Osteocyte (in vitro differentiated cells): ENCODE measurements at places on chromosomes 6 and 20. TPM values are rescaled to one million over a fixed set of nuclear protein-coding genes. Genes with fewer than 3 reads are reported as not detected.

DNA sequence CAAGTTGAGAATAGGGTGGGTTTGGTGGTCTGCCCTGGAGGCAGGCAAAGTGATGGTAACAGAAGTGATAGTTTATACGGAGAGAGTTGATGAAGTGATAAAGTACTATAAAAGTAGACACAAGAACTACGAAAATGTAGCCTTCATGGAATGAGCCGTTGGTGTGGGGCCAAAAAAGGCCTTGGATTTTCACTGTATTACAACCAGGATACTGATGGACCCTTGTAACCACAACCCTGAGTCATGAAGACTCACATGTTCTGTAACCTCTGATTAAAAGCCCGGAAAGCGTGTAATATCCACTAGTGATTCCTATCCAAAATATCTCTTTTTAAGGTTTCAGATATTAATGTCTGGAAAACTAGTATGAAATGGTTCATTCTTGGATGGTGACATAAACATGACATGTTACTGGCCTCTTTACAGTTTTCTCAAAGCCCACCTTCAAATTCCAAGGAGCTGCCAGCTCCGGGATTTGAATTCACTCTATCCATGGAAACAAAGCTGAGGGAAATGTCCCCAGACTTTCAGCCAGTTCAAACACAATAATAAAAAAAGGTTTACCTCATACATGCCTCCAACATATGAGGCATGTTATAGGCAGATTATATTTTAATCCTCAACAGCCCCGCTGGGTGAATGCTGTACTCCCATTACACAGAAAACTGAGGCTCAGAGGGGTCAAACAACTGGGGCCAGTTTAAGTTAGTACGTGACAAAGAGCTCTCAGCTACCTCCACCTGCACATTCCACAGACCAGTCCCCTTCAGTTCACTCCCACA is 55.4 kb downstream of the MRPL14 start:
- no peaks in the 10 kb centered on the region for H3K27me3 ChIP-seq
- no peak for DNase-seq
- peak overlapping the region; percentile 13 for H3K27ac ChIP-seq
- no peaks in the 10 kb centered on the region for H3K36me3 ChIP-seq
- H3K4me3 ChIP-seq: peak overlapping the region; percentile 24

GRCh38 chr20:8540466-8540865 is 408.4 kb downstream of the PLCB1 start:
- no peaks in the 10 kb centered on the region for H3K36me3 ChIP-seq
- no peak overlapping the region for H3K4me3 ChIP-seq
- peaks cover 16% of the 10 kb centered on the region for H3K4me1 ChIP-seq
- H3K27ac ChIP-seq: no peak overlapping the region
- no peak for DNase-seq

GRCh38 chr6:103504501-103505154 is 1355.1 kb downstream of the HACE1 start:
- H3K4me1 ChIP-seq: no peaks in the 10 kb centered on the region
- no peak overlapping the region for H3K4me3 ChIP-seq
- H3K27me3 ChIP-seq: peaks cover 3% of the 10 kb centered on the region
- DNase-seq: no peak

GRCh38 chr6:107495196-107495643 is 5.3 kb downstream of the SOBP start:
- no peak for DNase-seq
- peak overlapping the region; percentile 59 for H3K27ac ChIP-seq
- H3K4me1 ChIP-seq: peaks cover 15% of the 10 kb centered on the region
- no peaks in the 10 kb centered on the region for H3K27me3 ChIP-seq
- H3K4me3 ChIP-seq: peak overlapping the region; percentile 50

GRCh38 chr6:95328231-95328630 is 249.1 kb upstream of the MANEA start:
- H3K36me3 ChIP-seq: no peaks in the 10 kb centered on the region
- no peaks in the 10 kb centered on the region for H3K27me3 ChIP-seq
- DNase-seq: no peak
- no peaks in the 10 kb centered on the region for H3K4me1 ChIP-seq
- H3K27ac ChIP-seq: no peak overlapping the region

- no peaks in the 10 kb centered on the region for H3K36me3 ChIP-seq
- H3K27ac ChIP-seq: no peak overlapping the region
- H3K27me3 ChIP-seq: no peaks in the 10 kb centered on the region
- DNase-seq: no peak
- H3K4me1 ChIP-seq: peaks cover 16% of the 10 kb centered on the region
Observed at GRCh38 chr6:84625506-84625905, 138.9 kb downstream of the TBX18 start.

Gene HLA-DMB
- not detected in 2 replicates for total RNA-seq

Gene UNC5CL
- total RNA-seq: 0.51 and 0.76 TPM in 2 replicates

DNA sequence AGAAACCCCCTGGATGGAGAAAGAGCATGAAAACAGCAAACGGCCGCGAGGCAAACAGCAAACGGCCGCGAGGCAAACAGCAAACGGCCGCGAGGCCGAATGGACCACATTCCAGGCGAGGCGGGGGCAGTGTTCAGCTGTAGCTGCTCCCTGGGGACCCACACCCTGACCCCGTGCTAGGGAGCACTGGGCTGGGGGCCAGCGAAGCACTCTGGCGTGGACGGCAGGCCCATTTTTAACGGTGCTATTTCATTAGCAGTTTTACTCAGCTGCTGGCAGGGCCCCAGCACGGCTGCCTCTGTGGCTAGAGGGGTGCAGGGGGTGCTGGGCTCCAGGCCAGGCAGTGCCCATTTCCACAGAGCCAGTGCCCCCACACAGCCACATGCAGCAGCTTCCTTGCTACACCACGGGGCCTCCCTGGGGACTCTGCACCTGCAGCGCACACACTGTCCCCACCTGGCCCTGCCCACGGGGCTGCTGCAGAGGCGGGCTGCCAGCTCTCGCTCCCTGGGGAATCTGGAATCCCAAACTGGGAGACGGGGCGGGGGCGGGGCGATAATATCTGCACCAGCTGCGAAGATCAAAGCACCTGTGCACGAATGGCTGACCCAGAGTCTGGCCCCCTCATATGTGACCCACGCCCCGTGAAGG is 35.6 kb upstream of the SLCO4A1 start:
- H3K4me1 ChIP-seq: peaks cover 3% of the 10 kb centered on the region
- H3K36me3 ChIP-seq: no peaks in the 10 kb centered on the region
- DNase-seq: no peak
- H3K27ac ChIP-seq: no peak overlapping the region
- H3K27me3 ChIP-seq: peaks cover 28% of the 10 kb centered on the region

Gene C6orf136
- 13.5 and 17.2 TPM in 2 replicates for total RNA-seq

DNA sequence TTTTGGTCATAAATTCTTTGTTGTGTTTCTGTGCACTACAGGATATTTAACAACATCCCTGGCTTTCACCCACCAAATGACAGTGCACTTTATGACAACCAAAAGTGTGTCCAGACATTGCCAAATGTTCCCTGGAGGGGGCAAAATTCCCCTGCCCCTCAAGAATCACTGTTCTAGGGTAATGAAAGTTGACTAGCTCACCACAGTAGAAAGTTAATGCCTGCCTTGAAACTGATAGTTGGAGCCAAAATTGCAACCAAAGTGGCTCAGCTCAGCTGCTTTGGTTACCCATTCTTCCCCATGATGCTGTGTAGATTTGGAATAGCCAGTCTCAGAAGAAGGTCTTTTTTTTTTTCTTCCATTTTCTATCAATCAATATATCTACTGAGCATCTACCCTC is 150.6 kb downstream of the RALGAPA2 start:
- H3K4me1 ChIP-seq: no peaks in the 10 kb centered on the region
- H3K36me3 ChIP-seq: peaks cover 7% of the 10 kb centered on the region
- DNase-seq: no peak

GRCh38 chr6:149454346-149454848 is 30.4 kb downstream of the ZC3H12D start:
- no peaks in the 10 kb centered on the region for H3K27me3 ChIP-seq
- H3K27ac ChIP-seq: peak overlapping the region; percentile 41
- no peak for DNase-seq
- H3K4me3 ChIP-seq: no peak overlapping the region
- H3K36me3 ChIP-seq: no peaks in the 10 kb centered on the region

- H3K27me3 ChIP-seq: peaks cover 62% of the 10 kb centered on the region
- no peaks in the 10 kb centered on the region for H3K36me3 ChIP-seq
- no peak overlapping the region for H3K27ac ChIP-seq
- no peak overlapping the region for H3K4me3 ChIP-seq
- DNase-seq: peak; percentile 71
Observed at GRCh38 chr20:64247970-64248841, 7.3 kb upstream of the PCMTD2 start.

Gene OOEP
- total RNA-seq: not detected in 2 replicates

DNA sequence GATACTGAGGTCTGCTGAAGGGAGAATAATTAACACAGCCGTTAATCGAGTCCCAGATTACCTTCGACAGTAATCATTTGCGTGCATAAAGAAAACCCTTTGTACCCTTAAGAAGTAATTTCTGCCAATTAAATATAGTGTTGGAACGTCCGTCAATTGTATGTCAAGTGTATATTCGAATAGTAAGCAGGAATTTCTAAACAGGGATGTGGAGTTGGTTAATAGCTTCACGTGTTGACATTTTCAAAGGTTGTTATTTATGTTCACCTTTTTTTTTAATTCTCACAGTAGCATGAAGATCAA is 798 bp upstream of the SNAP91 start:
- H3K27ac ChIP-seq: no peak overlapping the region
- peaks cover 10% of the 10 kb centered on the region for H3K4me1 ChIP-seq

Gene RNF114
- 64.9 and 65.1 TPM in 2 replicates for total RNA-seq

- no peak overlapping the region for H3K27ac ChIP-seq
- no peak overlapping the region for H3K4me3 ChIP-seq
- H3K4me1 ChIP-seq: no peaks in the 10 kb centered on the region
- no peaks in the 10 kb centered on the region for H3K36me3 ChIP-seq
- H3K27me3 ChIP-seq: peaks cover 21% of the 10 kb centered on the region
Observed at GRCh38 chr20:33869283-33869682, 58.1 kb downstream of the CHMP4B start.

Gene METTL24
- total RNA-seq: not detected in 2 replicates

Gene HSPA12B
- not detected in 2 replicates for total RNA-seq

DNA sequence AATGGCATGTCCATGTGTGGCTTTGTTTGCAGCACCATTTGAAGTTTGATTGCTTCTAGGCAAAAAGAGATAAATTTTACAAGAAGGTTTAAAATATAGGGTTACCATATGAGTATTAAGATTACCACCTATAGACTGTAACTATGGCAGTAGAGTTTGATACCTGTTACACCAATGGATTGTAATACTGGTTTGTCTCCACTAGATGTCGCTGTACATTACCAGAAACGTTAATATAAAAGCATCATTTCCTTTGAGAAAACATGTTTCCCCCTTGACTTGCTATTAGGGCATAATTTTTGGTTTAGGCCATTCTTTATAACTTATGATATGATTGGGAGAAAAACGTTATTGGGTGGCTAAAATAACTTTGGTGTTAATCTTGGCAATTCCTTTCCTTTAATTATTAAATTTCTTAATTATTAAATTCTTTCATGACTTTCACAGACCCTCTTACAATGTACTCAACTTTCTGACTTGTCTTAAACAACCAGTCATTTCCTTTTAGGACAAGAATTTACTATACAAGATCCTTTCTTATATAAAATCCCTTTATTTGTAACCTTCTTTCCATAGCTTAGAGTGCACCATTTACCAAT is 42.8 kb downstream of the HLA-DPB1 start:
- H3K36me3 ChIP-seq: no peaks in the 10 kb centered on the region
- H3K4me1 ChIP-seq: peaks cover 8% of the 10 kb centered on the region
- H3K4me3 ChIP-seq: no peak overlapping the region
- H3K27ac ChIP-seq: no peak overlapping the region
- peaks cover 84% of the 10 kb centered on the region for H3K27me3 ChIP-seq
- no peak for DNase-seq

GRCh38 chr6:56036916-56037600 is 161.7 kb upstream of the BMP5 start:
- peaks cover 3% of the 10 kb centered on the region for H3K36me3 ChIP-seq
- H3K27me3 ChIP-seq: no peaks in the 10 kb centered on the region
- peaks cover 29% of the 10 kb centered on the region for H3K4me1 ChIP-seq
- no peak for DNase-seq
- H3K27ac ChIP-seq: no peak overlapping the region

DNA sequence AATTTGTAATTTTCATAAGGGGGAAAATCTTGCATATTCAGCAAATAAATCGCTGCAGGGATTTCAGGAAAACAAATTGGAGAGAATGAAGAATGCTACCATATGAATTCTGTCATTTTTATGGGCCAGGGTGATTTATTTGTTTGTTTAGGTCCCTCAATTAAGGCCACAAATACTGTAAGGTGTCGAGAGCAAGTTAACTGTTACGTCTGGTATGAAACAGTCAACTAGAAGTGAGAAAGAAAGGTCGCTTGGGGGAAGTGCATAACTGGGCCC is 166.9 kb upstream of the TSHZ2 start:
- H3K4me3 ChIP-seq: no peak overlapping the region
- DNase-seq: no peak
- no peaks in the 10 kb centered on the region for H3K4me1 ChIP-seq
- no peaks in the 10 kb centered on the region for H3K36me3 ChIP-seq
- no peaks in the 10 kb centered on the region for H3K27me3 ChIP-seq
- no peak overlapping the region for H3K27ac ChIP-seq

GRCh38 chr6:41335943-41336342 is 535 bp downstream of the NCR2 start:
- H3K27ac ChIP-seq: no peak overlapping the region
- H3K4me1 ChIP-seq: no peaks in the 10 kb centered on the region
- H3K27me3 ChIP-seq: peaks cover 61% of the 10 kb centered on the region
- H3K36me3 ChIP-seq: no peaks in the 10 kb centered on the region
- H3K4me3 ChIP-seq: no peak overlapping the region
- no peak for DNase-seq

- no peak overlapping the region for H3K4me3 ChIP-seq
- DNase-seq: no peak
- H3K36me3 ChIP-seq: no peaks in the 10 kb centered on the region
- peaks cover 6% of the 10 kb centered on the region for H3K27me3 ChIP-seq
Observed at GRCh38 chr20:48295445-48295903, 510.2 kb upstream of the SULF2 start.

Gene UBE2C
- total RNA-seq: 21.3 and 21.9 TPM in 2 replicates

Gene FNDC11
- total RNA-seq: 0.13 and 0.34 TPM in 2 replicates

GRCh38 chr6:132742495-132742894 is 15.2 kb downstream of the VNN2 start:
- no peaks in the 10 kb centered on the region for H3K36me3 ChIP-seq
- H3K27ac ChIP-seq: no peak overlapping the region
- H3K4me3 ChIP-seq: no peak overlapping the region
- no peaks in the 10 kb centered on the region for H3K4me1 ChIP-seq
- H3K27me3 ChIP-seq: peaks cover 28% of the 10 kb centered on the region

Gene CABLES2
- 7.8 and 8.8 TPM in 2 replicates for total RNA-seq

DNA sequence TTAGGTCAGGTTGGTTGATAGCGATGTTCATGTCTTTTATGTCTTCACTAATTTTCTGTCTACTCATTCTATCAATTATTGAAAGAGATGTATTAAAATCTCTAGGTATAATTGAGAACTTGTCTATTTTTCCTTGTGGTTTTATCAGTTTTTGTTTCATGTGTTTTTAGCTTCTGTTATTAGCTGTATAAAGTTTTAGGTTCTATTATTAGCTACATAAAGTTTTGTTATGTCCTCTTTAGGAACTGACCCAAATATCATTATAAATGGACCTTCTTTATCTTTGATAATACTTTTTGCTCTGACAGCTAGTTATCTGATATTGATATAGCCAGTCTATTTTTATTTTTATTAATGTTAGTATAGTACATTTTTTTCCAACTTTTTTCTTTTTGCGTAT is 92.4 kb upstream of the TMEM170B start:
- no peaks in the 10 kb centered on the region for H3K36me3 ChIP-seq
- no peaks in the 10 kb centered on the region for H3K27me3 ChIP-seq
- no peaks in the 10 kb centered on the region for H3K4me1 ChIP-seq
- no peak for DNase-seq

Gene DLL1
- 1.6 and 2.6 TPM in 2 replicates for total RNA-seq

Gene STMND1
- total RNA-seq: not detected in 2 replicates

GRCh38 chr20:7728338-7728737 is 211.9 kb downstream of the HAO1 start:
- H3K4me1 ChIP-seq: no peaks in the 10 kb centered on the region
- H3K36me3 ChIP-seq: no peaks in the 10 kb centered on the region
- H3K27ac ChIP-seq: no peak overlapping the region
- no peak overlapping the region for H3K4me3 ChIP-seq
- DNase-seq: no peak

Gene FOXP4
- 24.7 and 26.9 TPM in 2 replicates for total RNA-seq
